ENCODE measurements at places on chromosomes 16 and 17.

- DNase-seq: no peak
These were observed 153.4 kb downstream of the AXIN2 start for GRCh38 chr17:65408050-65408449.

DNA sequence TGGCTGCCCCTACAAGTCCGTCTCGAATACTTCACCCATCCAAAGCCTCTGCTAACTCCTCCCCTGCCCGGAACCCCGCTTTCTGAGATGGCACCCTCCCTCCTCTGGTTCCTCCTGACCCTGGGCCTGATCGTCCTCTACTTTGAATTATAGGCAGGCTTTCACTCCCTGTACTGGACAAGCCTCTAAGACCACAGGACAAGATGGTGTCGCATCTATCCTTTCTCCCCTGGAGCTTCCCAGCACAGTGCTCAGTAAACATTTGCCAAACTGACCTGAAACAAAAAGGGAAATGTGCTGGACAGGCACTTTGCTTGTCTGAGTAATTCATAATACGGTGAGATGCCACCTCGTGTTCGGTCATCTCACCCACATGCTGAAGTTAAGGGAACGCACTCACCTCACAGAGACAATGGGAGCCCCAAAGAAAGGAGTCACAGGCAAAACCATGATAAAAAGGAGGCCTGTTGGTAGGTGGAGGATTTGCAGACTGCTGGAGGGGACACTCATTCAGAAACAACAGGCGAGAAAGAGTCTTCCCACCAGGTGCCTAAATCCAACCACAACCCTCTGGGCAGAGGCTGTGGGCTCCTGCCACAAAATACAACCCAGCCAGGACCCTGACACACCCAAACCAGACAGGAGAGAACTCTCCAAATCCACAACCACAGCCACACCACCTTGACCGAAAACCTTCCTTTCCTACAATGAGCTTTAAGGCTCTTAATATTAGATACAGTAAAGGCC is 28.2 kb downstream of the SNN start:
- DNase-seq: no peak

- no peak for DNase-seq
These were observed at the start of gene MYO1C for GRCh38 chr17:1492249-1493206. Gene MYO1C (minus strand): TSS chr17:1492686. CDS start chr17:1492487, 199 bp downstream.

DNA sequence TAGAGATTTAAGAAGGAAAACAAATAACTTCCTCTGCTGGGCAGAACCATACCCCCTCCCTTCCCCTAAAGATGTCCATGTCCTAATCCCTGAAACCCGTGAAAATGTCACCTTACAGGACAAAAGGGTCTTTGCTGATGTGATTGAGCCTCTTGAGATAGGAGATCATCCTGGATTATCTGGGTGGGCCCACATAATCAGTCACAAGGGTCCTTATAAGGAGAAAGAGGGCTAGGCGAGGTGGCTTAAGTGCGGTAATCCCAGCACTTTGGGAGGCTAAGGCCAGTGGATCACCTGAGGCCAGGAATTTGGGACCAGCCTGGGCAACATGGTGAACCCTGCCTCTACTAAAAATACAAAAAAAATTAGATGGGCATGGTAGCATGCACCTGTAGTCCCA is 12.0 kb upstream of the SLC39A11 start:
- no peak for DNase-seq

DNA sequence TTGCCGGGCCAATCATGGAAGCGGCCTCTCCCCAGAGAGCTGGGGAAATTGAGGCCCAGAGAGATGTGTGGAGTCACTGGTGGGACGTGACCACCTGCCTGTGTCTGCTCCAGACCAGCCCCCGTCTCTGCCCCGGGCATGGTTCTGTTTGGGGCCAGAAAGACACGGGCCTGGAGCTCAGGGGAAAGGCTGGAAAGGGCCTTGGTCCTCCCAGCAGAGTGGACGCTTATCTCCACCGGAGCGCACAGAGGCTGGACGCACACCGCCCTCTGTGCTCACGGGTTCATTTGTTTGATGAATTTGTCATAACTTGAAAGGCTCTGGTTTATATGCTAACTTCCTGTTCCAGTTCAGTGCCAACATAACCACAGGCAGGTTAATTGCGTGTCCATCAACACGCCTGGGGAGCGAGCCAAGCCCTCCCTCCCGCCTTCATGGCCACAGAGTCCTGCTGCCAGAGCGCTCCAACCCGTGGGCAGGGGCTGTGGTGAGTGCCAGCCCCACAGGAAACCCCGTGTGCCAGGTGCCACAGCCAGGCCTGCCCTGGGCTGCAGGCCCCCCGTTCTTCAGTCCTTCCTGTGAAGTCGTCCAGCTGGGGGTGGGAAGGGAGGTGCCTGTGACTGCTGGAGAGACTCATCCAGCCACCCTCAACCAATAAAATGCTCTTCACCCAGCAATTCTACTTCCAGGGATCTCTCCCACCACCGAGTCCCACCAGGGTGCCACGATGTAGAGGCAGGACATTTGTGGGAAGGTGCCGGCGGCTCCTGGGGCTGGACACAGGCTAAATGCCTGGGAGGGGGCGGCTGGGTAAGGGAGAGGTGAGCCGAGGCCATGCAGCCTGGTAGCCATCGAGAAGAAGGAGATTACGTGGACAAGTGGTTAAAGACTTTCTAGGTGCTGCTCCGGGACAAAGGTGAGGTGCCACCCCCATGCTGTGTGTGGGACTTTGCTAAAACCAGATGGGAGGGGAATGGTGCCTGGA is 29.4 kb upstream of the BAHCC1 start:
- no peak for DNase-seq

GRCh38 chr17:59238906-59239305 is 18.6 kb downstream of the GDPD1 start:
- DNase-seq: no peak

DNA sequence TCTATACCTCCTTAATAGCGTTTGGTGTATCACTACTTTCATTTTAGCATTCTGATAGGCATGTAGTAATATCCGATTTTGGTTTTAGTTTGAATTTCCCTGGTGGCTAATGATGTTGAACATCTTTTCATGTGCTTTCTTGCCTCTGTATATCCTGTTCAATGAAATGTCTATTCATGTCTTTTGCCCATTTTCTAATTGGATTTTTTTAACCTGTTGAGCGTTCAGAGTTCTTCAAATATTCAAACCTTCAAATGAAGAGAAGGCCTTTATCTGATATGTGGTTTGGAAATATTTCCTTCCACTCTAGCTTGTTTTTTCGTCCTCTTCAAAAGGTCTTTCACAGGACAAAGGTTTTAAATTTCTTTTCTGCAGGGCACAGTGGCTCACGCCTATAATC is 2.4 kb upstream of the NME1 start:
- DNase-seq: no peak

- no peak for DNase-seq
These were observed 355.7 kb downstream of the HAPSTR1 start for GRCh38 chr16:9447195-9447551.

GRCh38 chr17:65987988-65988387 is 203.9 kb downstream of the CEP112 start:
- DNase-seq: no peak

GRCh38 chr16:65657071-65657494 is 535.2 kb upstream of the CDH11 start:
- DNase-seq: no peak

- peak; percentile 52 for DNase-seq
These were observed 14.6 kb upstream of the PITPNA start for GRCh38 chr17:1577182-1577581.

DNA sequence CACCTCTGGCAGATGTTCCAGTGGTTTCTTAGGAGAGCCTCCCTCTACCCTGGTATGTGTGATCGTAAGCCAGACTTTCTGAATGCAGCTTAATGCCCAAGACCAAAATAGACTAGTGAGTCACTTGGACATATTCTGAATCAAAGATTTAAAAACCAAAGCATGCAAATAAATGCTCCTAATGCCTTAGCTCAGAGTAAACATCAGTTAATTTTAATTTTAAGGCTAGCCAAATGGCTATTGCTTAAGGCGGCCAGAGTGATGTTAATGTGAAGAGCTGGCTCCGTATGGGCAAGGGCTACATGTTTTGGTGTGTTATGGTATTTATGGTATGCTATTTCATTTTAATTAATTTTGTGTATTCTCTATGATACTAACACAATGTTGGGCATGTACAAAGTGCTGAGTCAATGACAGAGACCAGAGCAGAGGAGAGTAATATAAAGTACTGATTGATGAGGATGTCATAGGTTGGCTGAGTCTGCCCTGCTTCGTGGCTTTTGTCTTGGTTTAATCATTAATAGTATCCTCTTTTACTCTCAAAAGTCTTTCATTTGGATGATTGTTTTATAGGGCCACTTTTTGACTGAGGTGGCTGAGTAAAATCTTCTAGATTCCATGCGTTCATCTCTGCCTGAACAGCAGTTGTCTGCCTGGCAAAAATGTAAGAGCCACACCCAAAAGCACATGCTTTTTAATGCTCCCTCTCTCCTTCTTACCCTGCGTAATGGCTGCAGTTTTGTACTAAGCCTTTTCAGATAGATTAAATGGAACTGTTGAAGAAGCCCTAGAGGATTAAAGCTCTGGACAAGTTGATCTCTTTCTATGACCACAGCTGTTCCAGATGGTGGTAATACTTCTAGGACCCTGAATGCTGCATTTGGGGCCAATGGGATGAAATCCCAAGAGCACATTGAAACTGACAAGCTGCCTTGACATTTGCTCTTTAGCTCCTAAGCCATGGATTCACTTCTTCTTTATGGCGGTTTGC is 59.6 kb downstream of the MAP2K6 start:
- no peak for DNase-seq

DNA sequence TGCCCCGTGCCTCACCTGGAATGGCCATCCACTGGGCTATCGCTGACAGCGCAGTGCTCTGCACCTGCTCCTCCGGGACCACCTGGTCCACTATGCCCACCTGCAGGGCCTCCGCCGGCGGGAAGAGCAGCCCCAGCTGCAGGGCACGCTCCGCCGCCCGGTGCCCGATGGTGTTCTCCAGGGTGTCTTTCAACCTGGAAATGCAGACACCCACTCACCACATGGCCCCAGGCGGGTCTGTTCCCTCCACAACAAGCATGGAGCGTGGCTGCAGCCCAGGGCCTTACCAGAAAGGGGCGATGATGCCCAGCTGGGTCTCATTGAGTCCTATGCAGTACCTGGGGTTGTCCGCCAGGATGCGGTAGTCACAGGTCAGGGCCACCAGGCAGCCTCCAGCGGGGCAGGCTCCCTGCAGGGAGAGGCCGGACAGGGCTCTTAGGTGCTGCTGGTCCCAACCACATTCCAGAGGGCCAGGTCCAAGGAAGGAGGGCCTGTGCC is 6.8 kb downstream of the DNASE1L2 start:
- DNase-seq: no peak

GRCh38 chr17:68776451-68776850 is 175.3 kb upstream of the FAM20A start:
- DNase-seq: no peak

GRCh38 chr16:6153901-6154300 is 1056.3 kb upstream of the EEF2KMT start:
- no peak for DNase-seq

GRCh38 chr17:76049239-76049638 is 22.1 kb upstream of the EVPL start:
- no peak for DNase-seq

- no peak for DNase-seq
These were observed 734.2 kb upstream of the KIF2B start for GRCh38 chr17:53088481-53088880.

- no peak for DNase-seq
These were observed 631 bp downstream of the CDH3 start for GRCh38 chr16:68645494-68646388.

- DNase-seq: no peak
These were observed 63.7 kb upstream of the MRTFB start for GRCh38 chr16:14007450-14007849.

DNA sequence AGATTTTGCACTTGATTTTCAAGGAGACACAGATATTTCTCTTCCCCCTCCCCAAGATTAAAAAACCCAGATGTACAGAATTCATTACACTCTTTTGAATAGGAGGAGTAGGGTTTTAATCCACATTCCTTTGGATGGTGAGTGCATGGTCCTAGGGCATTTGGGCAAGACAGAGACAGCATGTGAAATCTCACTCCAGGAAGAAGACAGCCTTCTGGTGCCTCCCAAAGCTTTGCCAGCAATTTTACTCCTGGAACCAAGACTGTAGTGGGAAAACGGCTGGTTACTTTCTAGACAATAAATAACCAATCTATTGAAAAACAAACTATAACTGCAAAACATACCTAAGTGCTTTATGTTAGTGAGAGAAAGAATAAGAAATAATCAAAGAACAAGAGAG is 15.2 kb downstream of the TEX2 start:
- DNase-seq: no peak

DNA sequence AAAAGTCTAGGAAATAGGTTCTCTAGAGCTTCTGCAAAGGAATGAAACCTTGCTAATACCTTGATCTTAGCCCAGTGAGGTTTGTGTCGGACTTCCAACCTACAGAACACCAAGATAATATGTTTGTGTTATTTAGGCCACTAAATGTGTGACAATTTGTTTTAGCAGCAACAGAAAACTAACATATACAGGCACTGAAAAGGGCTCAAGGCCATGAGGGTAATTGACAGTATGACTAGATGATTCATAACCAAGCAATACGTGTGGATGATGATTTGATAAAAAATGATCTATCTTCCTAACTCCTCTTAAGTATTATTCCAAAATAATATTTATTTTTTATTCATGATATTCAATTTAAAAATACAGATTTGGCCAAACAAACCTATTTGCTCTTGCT is 27.7 kb upstream of the MED13 start:
- DNase-seq: no peak

DNA sequence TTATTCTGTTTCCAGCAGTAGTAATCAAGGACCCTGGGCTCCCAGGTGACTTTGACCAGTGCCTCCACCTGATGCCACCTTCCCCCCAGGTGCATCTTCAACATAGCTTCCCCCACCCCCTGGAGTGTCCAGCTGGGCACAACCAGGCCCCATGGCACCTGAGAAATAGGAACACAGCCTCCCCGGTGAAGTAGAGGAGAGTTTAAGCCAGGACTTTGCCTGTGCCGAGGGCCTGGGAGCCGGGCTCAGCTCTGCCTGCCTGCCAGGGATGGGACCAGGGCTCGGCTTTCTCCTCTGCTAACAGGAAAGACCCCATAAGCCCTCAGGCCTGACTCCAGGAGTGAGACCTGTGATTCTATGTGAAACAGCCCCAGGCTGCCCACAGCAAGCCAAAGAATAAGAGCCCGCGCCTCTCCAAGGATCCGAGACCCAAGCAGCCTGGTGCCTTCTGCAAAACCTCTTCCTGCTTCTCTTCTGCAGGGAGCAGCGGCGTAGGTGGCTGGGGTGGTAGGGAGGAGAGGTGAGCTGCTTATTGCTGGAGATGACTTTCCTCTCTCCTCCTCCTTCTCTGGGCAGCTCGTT is 16.4 kb upstream of the RBFOX3 start:
- no peak for DNase-seq

DNA sequence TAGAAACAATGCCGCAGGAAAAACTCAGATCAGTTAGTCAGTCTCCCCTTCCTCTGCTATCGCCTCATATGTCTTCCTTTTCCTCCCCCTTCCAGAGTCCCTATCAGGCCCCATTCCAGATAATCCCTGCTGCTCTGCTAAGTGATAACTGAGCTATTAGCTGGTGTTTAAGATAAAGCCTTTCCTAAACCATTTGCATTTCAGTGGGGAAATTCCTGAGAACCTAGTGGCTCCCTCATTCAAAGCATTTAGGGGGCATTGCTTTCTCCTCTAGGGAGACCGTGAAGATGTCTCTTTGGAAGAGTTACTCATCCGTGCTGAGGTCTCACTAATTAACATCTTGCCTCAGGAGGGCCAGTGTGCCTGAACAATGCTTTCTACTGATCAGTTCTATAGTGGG is 401.6 kb downstream of the NPIPA7 start:
- DNase-seq: no peak

GRCh38 chr16:11586378-11586855 is 302 bp downstream of the LITAF start:
- DNase-seq: no peak

Data from GM10248 (cell line).